ENCODE measurements at places on chromosomes 7 and 10. TPM values are rescaled to one million over a fixed set of nuclear protein-coding genes. Genes with fewer than 3 reads are reported as not detected.

The C10orf71 gene
- not detected for total RNA-seq

The SPDYE8 gene
- not detected for total RNA-seq

The SLC13A1 gene
- total RNA-seq: not detected

The MACC1 gene
- total RNA-seq: 0.08 TPM

The NYAP1 gene
- total RNA-seq: 0.08 TPM

The MRC1 gene
- not detected for total RNA-seq

The GRID2IP gene
- total RNA-seq: not detected

The PTPN20 gene
- not detected for total RNA-seq

The FXYD4 gene
- total RNA-seq: not detected

The HOXA3 gene
- total RNA-seq: 2.6 TPM

The LOXL4 gene
- 393 TPM for total RNA-seq

The CALML3 gene
- not detected for total RNA-seq
